ENCODE measurements at places on chromosomes 3 and 15.

- DNase-seq = no peak
Observed at GRCh38 chr15:70165716-70166284, 68.1 kb upstream of the TLE3 start.

DNA sequence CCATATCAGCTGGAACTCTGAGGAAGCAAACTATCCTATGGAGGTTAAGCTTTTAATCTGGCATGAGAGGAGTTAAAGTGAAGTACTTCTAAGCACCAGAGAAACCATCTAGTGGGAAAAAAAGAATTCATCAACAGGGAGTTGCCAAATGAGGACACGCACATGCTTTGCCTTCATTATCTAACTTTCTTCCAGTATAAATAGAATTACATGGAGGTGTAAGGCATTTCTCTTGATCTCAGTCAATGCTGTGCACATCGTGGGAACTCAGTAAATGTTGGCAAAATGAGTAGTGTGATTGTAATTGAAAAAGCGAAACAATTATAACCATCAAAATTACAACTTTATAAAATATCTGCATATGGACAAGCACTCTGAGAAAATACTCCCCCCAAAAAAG lies 8.0 kb upstream of the GSK3B start:
- no peak for DNase-seq

DNA sequence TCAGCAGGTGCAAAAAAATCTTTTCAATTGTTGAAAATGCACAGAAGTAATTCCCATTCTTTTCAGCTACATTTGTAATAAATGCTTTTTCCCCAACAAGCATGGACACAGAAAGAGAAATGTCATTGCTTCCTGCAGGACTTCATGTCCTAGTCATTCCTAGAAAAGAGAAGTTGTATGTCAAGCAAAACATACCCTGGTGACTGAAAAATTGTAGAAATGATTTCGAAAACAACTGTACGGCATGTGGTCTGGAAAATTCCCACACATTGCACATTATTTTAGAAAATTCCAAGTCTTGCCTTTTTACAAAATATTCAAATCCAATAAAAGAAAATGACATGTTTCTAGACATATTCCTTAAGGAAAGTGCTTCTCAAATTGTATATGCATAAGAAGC lies 50.4 kb upstream of the ALCAM start:
- no peak for DNase-seq

DNA sequence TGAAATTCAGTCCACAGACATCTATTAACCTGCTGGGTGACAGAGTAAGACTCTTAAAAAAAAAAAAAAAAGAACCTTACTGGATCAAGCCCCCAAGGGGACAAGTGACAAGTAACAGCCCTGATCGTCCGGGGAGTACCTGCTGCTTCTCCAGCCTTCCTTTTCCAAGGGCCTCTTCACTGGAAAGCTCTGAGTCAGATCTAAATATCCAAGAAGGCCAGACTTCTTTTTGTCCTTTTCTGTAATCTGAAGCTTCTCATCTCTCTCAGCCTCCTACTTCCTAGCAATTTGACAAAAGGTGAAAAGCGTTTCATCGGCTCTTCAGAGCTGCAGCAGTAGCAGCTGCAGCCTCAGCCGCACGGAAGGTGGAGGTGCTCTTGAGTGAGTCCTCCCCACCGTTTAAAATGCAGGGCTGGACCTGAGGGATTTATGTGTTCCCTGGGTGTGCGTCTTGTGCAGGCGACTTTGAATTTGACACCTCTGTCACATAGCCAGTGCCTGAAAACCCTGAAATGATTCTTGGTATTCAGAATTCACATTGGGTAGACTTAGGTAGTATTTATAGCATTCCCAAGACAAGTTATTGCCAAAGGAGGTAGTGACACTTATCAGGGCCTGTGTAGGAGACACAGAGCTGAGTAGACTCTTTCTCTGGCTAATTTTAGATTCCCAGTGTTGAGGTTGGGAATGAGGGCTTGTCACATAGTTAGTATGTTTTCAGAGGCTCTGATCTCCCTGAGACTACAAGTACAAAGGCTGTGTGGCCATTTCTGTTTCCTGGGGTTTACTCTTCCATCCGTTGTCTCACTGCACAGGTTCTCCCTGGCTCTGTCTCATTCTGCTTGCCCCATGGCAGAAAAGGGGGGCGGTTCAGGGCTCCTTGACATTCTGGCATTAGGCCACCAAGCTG lies 291.2 kb upstream of the C2CD4B start:
- DNase-seq = no peak

DNA sequence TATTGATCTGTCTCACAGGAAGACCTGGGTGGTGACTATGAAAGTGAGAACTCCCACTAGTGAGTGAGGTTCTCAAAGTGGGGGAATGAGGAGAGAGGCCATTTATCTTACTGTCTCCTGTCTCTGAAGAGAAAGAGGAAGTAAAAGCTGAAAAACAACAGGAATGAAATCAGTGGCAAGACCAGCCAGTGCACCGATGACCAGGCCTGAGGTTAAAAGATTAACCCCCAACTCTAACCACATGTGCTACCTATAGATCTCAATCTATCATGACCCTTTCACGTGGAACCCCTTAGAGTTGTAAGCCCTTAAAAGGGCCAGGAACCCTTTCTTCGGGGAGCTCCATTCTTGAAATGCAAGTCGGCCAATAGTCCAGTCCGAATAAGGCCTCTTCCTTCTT lies 239.3 kb upstream of the CNTN6 start:
- DNase-seq = no peak

- DNase-seq = no peak
Observed at GRCh38 chr3:105555206-105555605, 188.5 kb downstream of the ALCAM start.

- DNase-seq = no peak
Observed at GRCh38 chr3:160544844-160545503, 20.4 kb downstream of the KPNA4 start.
